ENCODE measurements at places on chromosomes 6 and 20.
A peak's percentile ranks its signal among the peaks of the same experiment; 100 is the strongest.

GRCh38 chr20:11810311-11811083 is 107.2 kb upstream of the BTBD3 start:
- no peak for DNase-seq

DNA sequence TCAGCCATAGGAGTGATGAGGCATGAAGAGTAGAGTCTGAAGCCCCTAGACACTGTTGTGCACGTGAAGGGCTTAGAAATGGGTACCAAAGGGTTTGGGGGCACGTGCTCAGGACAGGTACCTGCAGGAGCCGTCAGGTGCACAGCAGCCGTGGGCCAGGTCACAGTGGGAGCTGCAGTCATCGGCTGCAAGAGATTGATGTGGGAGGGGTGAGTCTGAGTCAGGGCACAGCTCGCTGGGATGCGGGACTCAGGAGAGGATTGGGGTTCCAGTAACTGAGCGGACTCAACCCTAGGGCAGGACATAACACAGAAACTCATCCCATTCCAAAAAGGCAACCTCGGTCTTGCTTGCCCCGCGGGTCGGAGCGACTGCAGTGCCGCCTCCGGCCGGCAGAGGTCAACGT is 1.1 kb downstream of the DLK2 start:
- peak; percentile 32 for DNase-seq

DNA sequence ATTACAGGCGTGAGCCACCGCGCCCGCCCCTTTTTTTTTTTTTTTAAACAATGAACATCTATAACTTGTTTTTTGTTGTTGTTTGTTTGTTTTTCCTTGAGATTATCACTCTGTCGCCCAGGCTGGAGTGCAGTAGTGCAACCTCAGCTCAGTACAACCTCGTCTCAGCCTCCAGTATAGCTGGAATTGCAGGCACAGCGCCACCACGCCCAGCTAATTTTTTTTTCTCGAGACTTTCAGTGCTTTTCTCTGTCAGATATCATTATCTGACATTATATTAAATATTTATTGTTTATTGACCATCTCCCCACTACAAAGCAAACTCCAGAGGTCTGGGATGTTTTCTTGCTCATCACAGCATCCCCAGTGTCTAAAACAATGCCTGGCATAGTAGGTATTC is 2.3 kb upstream of the DLK2 start:
- no peak for DNase-seq

DNA sequence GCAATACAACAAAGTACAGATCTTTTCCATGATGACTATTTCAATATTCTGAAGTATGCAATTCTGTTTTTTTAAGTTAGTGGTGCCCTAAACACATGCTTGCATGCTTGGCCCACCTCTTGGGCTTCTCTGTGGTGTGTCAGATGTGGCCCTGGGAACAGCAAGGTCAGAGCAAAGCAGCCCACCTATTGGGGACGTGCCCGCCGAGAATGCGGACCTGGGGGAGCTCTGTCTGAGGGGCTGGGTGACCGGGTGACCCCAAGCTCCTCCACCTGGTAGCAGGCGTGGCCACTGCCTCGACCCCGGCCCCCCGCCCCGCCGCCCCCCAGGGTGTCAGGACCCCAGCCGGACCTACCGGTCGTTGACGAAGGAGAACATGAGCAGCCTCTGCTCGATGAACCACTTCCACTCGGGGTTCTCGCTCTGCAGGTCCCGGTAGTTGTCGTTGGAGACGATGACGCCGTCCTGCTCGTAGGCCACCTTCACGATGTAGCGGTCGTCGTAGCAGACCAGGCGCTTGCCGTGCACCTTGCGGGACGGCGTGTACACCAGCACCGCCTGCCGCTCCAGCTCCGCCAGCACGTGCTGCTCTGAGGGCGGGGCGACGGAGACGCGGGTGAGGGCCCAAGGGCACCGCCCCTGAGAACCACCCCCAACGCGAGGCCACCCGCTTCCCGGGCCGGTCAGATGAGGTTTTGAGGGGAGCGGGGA is 28.3 kb downstream of the ZC3H12D start:
- DNase-seq: no peak

DNA sequence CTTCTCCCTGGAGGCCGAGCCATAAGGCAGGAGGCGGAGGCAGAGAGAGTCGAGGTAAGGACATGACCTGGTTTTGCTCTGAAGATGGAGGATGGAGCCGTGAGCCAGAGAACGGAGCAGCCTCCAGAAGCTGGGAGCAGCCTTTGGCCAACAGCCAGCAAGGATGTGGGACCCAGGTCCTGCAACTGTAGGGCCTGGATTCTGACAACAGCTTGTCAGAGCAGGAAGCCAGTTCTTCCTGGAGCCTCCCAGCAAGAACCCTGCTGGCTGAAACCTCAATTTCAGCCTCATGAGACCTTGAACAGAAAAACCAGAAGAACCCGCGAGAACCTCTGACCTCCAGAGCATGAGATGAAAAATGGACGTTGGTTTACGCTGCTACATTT is 13.4 kb upstream of the MRGBP start:
- DNase-seq: no peak

DNA sequence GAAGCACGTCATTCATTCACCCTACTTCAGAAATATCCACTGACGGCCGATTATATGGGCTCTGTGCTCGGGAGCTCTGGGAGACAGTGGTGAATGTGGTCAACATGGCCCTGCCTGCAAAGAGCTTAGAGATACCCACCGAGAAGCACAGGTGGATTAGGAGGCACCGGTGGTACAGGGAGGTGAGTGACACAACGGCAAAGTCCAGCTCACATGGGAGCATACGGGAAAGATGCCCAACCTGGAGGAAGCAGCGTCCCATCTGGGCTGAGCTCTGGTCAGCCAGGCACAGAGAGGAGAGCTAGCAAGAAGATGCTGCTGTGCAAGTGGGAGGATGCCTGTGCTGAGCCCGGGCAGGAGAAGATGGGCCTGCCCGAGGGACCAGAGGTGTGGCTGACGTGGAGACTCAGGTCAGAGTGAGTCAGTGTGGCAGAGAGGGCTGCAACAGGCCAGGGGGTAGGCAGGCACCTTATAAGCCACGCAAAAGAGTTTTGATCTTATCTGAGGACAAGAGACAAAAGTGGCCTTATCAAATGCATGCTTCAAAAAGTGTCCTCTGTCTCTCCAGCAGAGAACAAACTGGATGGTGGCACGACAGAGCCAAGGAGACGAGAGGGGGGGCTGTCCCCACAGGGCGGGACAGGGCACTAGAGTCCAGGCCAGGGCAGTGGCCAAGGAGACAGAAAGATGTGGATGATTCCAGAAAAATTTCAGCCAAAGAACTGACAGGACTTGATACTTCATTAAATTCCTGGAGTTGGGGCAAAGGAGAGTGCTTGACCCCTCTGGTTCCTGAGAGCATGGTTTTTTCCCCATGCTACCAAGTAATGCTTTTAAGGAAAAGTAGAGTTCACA is 214.6 kb upstream of the SNX9 start:
- no peak for DNase-seq

- DNase-seq: no peak
Observed at GRCh38 chr6:133548423-133549159, 307.4 kb downstream of the EYA4 start.

DNA sequence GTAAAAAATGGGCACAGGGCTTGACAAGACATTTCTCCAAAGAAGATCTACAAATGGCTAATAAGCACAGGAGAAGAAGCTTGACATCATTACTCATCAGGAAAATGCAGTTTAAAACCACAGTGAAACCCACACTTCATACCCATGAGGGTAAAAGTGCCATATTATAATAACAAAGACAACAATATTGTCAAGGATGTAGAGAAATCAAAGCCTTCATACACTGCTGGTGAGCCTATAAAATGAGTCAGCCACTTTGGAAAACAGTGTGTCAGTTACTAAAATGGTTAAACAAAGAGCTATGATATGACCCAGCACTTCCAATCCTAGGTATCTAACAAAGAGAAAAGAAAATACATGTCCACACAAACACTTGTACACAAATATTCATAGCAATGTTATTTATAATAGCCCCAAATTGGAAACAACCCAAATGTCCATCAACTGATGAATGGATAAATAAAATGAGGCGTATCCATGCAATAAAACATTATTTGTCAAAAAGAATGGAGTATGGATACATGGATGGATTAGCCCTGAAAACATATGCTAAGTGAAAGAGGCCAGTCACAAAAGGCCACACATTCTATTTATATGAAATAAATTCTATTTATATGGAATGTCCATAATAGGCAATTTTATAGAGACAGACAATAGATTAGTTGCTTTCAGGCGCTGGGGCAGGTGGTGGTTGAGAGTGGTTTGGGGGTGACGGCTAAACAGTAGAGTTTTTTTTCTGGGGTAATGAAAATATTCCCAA is 11.5 kb upstream of the IL20RA start:
- DNase-seq: no peak
